Activated CD8-positive, alpha-beta memory T cell treated with anti-CD3 and anti-CD28 coated beads for 1 hour (primary cell): ENCODE measurements at places on chromosomes 11 and 22.

GRCh38 chr11:1574238-1574932, 2.3 kb upstream of the DUSP8 start:
- no peak for DNase-seq

GRCh38 chr11:105553025-105553424, 56.8 kb upstream of the GRIA4 start:
- DNase-seq: no peak

DNA sequence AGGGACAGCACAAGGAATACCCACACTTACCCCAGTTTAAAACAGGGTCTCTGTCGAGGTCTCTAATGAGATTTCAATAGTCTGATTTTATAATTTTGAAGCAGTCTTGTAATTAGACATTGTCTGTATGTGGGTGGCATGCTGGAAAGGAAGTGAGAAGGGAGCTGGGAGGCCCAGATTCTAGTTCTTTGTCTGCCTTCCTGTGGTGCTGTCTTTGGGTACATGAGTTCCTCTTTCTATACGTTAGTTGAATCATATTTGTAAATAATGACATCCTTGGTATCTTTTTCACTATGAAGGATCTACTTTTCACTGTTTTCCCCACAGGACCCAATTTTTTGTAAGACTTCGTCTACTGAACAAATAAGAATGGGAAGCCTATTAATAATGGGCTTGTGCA, 42.0 kb upstream of the TENM4 start:
- DNase-seq: no peak

- no peak for DNase-seq
Observed at GRCh38 chr22:18088825-18089568, 11.2 kb downstream of the PEX26 start.

GRCh38 chr11:33687733-33688479, 12.7 kb downstream of the C11orf91 start:
- no peak for DNase-seq

GRCh38 chr11:115885535-115886421, 381.6 kb upstream of the CADM1 start:
- DNase-seq: no peak

GRCh38 chr22:49765951-49766350, 61.7 kb downstream of the BRD1 start:
- DNase-seq: no peak

- DNase-seq: no peak
Observed at GRCh38 chr11:65977621-65978390, 16.3 kb downstream of the SART1 start.

- no peak for DNase-seq
Observed at GRCh38 chr11:10441091-10441490, 14.0 kb upstream of the AMPD3 start.

- DNase-seq: no peak
Observed at GRCh38 chr11:69807106-69807815, 12.0 kb downstream of the FGF3 start.

DNA sequence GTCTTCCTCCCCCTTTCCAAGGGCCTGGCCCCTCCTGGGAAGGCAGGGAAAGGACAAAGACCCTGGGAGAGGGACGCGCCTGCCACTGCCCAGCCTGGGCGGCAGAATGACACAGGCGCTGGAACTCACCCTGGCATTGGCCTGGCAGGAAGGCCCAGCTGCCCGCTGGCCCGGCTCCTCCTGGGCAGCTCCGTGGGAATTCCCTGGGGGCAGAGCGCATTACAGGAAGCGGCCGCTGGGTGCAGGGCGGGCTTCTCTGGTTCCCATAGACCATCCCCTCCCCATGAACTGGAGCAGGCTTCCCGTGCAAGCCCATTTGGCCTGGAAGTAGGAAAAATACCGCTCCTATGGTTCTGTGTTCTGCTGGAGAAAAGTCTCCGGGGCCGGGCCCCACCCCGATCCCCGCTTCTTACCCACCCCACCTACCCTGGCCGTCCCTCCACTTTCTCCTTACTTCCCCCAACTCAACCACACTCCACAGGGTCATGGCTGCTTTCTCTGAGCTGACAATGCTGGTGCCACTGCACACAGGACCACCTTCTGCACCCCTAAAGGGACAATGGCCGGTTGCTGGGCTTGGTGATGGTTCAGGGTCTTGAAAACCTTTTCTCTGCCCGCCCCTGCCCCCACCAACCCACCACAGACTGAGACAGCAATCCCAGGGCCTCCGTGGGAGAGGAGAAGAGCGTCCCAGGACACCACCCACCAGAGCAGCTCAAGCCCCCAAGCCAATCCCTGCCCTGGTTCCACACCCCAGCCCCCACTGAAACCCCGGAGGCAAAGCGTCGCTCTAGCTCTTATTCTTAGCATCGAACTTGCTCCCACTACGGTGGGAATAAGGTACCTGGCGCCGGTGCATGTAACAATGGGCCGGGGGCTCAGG, 58.9 kb downstream of the LINC01488 start:
- DNase-seq: no peak
